Stimulated activated CD8-positive, alpha-beta memory T cell treated with anti-CD3 and anti-CD28 coated beads, Interleukin-15, amount 100 ng/mL, for 4 hours (primary cell): ENCODE measurements at places on chromosomes 6 and 20.

DNA sequence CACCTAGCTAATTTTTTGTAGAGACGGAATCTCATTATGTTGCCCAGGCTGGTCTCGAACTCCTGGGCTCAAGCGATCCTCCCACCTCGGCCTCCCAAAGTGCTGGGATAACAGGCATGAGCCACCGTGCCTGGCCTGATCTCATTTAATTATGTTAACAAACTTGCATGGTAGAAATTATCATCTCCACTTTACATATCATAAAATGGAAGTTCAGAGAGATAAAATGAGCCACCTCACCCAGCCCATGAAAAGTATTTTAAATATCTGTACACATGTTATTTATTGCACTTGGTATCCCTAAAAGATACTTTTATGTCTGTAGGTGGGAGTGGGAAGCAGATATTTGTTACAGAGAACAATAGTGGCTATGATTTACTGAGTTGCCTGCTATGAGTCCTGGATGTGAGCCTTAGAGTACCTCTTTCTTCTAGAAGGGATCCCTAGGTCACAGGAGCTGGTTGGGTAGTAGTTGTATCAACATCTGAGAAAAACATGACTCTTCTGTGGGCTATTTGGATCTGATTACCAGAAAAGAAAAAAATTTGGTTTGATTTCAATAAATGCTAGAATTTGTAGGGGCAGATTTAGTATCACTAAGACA, 52.4 kb upstream of the EIF2S2 start:
- no peak for DNase-seq

DNA sequence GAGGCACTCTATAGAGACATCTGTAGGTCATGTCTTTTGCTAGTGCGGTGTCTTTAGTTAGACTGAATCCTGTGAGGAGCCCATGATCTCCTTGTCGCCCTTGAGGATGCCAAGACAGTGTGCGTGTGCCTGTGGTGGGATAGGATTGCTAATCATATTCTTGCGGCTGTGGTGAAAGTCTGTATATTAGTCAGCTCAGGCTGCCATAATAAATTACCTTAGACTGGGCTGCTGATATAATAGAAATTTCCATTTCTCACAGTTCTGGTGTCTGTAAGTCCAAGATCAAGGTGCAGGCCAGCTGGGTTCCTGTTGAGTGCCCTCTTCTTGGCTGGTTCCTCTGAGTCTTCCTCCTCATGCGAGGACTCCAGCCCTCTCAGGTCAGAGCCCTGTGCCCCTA, 141.2 kb downstream of the JARID2 start:
- DNase-seq: no peak

- DNase-seq: no peak
These were observed 5.1 kb downstream of the LAMA5 start for GRCh38 chr20:62361799-62362589.

- DNase-seq: no peak
These were observed 3.7 kb upstream of the OLIG3 start for GRCh38 chr6:137497721-137498463.

GRCh38 chr20:19777981-19778380, 19.9 kb downstream of the RIN2 start:
- no peak for DNase-seq

- no peak for DNase-seq
These were observed 309.2 kb upstream of the SPTLC3 start for GRCh38 chr20:12699374-12700228.

GRCh38 chr6:14450133-14450504, 332.5 kb downstream of the CD83 start:
- no peak for DNase-seq

GRCh38 chr6:112109262-112109661, 21.9 kb downstream of the FAM229B start:
- no peak for DNase-seq

DNA sequence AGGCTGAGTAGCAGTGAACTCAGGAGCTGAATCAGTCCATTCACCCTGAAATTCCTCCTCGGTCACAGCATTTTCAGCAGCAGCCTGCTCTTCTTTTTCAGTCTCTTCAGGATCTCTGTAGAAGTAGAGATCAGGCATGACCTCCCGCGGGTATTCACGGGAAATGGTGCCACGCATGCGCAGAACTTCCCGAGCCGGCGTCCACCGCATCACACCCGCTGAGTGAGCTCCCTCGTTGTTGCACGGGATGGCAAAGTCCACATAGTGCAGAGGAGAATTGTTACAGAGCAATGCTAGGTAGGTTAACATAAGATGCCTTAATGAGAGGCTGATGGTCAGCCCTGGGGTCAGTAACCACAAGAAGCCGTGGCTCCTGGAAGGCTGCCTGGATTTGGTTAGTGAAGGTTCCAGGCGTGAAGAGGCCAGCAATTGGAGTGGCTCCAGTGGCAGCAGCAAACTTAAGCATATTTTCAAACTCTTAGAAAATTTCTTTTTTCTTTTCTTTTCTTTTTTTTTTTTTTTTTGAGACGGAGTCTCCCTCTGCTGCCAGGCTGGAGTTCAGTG, 113.5 kb upstream of the HDAC2 start:
- no peak for DNase-seq

DNA sequence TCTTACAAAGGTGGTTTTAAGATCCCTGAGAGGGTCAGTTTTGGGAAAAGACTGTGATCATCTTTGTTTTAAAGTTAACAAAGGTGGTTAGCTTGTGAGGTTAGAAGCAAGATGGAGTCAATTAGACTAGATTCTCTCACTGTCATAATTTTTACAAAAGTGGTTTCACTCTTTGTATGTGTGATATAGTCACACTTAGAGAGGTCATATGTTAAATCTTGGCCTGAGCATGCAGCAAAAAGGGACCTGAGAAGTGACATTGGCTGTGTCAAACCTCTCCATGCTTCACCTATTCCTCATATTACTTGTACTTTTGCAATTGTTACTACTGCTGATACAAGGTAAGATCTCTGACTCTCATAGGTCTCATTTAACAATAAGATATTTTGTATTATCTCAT, 368.0 kb downstream of the TBC1D32 start:
- DNase-seq: no peak

- no peak for DNase-seq
These were observed 126.6 kb upstream of the SPACA1 start for GRCh38 chr6:87921034-87921433.

- no peak for DNase-seq
These were observed 12.7 kb upstream of the FAM83C start for GRCh38 chr20:35304956-35305355.

GRCh38 chr6:35044761-35045421, 96.2 kb downstream of the TCP11 start:
- DNase-seq: no peak

DNA sequence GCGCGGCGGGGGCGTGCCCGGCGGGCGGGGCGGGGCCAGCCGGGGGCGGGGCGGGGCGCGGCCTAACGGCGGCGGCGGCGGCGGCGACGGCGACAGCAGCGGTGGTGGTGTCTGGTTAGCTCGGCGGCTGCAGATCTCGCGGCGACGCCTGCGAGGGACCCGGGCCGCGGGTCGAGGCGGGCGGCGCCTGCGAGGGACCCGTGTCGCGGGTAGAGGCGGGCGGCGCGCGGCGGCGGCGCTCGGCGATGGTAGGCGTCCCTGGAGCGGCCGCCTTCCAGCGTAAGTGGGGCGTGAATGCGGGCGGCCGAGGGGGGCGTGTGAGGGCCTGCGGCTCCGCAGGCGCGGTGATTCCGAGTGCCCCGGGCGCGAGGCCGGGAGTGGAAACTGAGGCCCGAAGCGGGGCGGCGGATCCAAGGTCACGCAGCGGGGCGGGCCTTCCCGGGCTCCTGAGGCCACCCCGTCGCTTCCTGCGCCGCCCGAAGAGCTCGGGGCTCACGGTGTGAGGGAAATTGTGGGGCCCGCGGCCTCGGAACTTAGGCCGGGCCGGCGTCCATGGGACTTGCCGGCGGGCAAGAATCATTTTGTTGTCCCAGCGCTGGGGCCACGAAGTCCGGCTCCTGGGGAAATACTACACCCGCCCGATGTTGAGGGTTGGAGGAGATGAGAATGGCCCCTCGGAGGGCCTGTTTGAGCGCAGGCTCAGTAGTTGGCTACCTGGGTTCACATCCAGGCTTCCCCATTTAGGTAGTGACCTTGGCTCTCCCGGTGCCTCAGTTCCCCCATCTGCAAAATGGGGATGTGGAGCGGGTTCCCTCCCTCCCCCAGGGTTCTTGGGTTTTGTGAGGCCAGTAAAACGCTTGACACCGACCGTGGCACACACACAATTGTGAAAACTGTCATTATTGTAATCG, at the start of gene CBFA2T2:
TSS of gene CBFA2T2 (plus strand) at position 74 of the 911 bp plus-strand sequence. CDS start at position 246, 172 bp downstream.
- DNase-seq: no peak

- DNase-seq: peak; percentile 79
These were observed 100.0 kb downstream of the NOL4L start for GRCh38 chr20:32484958-32485769.

- DNase-seq: no peak
These were observed 191.3 kb downstream of the OR2B2 start for GRCh38 chr6:27720607-27721580.

GRCh38 chr20:24985802-24986201, 6.7 kb downstream of the APMAP start:
- no peak for DNase-seq

- DNase-seq: no peak
These were observed 39.0 kb downstream of the CAP2 start for GRCh38 chr6:17432356-17432755.

- DNase-seq: no peak
These were observed 26.9 kb downstream of the MARCKS start for GRCh38 chr6:113884011-113884410.

DNA sequence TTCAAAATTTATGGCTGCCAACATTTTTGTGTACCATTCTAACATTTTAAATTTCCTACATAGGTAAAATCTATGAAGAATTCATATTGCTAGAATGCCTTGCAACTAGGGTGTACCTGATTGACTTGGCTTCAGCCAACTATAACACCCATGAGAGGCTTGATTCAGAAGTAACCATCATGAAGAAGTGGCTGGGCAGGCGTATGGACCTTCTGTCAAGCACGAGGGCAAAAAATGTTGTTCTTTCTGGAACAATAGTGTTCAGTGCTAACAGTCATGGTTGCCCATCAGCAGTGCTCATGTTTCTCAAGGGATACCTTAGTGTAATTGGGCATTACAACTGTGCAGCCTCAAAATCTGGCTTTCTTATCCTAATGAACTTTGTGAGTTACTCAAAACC, 42.9 kb downstream of the ID4 start:
- no peak for DNase-seq

DNA sequence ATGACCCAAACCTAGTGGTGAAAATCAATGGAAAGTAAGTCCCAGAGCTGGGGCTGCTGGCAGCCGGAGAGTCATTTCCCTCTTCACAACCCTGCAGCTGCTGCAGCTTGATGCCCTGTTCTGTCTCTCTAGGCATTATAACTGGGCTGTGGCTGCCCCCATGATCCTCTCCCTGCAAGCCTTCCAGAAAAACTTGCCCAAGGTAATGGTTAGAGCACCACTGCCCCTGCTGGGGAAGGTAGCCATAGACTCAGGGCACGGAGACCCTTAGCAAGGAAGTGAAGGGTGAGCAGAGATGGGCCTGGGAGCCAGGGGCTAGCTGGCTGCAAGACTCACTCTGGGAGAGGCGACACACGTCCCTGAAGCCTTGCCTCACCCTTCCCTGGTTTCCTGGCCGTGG, 12.0 kb downstream of the LPIN3 start:
- DNase-seq: no peak

DNA sequence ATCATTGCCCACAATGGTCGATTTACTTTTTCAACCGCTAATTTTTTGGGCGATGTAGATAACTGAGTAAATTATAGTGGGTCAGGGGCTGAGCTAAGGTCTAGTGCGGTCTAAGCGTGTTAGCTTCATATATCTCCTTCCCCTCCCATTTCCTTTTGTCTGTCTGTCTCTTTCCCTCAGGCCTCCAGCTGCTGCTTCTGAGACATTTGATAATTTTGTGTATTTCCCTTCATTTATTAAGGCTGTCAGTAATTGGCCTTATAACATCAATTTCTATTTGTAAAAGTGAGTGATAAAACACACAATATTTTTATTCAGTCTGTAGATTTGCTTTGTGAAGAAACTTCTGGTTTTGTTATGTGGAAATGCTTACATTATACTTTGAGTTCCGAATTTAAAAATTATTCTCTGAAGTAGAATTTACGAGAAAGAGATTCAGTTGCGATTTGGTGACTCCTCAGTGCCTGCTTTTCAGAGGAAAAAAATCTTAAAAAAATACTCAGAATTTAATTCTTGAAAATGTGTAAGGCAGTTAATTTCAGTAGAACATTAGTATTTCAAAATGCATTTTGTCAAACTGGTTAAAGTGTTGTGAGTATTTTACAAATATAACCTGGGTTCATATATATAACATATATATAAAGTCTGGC, 1.4 kb downstream of the TMEM170B start:
- DNase-seq: no peak

DNA sequence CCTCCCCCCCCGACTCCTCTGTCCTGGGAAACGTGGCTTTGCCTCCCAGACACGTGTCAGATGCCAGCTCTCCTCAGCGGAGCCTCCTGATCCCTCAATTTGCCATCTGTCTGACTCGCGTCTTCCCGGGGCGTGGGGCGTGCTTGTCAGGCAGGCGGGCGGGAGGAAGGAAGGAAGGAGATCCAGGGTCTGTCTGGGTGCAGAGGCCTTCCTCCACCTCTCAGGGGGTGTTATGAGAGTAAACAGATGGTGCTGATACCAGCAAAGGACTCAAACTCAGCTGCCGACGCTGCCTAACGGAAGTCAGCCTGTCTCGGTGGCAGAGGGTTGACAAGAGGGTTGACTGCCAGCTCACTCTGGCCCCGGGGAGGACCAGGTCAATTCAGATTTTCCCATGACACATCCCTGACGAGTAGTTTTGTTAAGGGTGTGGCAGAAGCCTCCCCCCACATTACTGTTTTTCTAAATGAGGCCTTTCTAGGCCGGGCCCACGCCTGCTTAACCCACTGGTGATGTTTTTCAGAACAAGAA, 17.0 kb downstream of the UQCC2 start:
- DNase-seq: peak; percentile 71

- DNase-seq: no peak
These were observed 38.7 kb upstream of the SLC22A2 start for GRCh38 chr6:160297310-160297709.

DNA sequence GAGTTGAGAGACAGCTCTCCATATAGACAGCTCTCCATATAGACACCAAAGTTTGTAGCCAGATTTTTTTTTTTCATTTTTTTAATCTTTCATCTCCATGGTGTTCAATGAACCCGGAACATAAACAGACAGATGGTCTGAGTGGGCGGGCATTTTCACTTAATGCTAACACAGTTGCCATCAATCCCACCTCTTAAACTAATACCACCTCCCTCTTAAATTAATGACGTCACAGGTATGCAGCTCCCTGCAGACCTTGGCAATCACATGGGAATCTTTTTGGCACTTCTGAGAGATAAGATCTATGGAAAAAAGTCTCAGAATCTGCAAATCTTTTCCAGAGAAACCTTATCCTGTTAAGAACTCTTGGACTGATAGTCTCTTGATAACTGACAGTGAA, 43.2 kb downstream of the PFDN4 start:
- no peak for DNase-seq

DNA sequence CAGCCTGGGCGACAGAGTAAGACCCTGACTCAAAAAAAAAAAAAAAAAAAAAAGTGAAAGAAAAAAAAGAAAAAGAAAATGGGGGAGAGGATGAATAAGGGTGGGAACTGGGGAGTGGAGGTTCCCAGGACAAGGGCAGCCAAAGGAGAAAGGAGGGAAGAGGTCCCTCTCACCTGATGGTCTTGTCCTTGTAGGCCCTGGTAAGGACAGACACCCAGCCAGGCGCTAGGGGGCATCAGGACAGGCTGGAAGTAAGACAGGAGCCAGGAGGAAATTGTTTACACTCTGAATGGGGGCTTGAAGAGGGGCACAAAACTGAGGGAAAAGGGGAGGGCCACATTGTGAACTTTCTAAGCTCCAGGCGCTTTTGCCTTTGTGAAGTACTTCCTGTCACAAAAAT, 2.3 kb upstream of the ALDH5A1 start:
- no peak for DNase-seq

- DNase-seq: no peak
These were observed 30.8 kb upstream of the COL19A1 start for GRCh38 chr6:69835414-69836179.
